Activated CD4-positive, CD25-positive, alpha-beta regulatory T cell (primary cell): ENCODE measurements at places on chromosomes 3 and 15.

DNA sequence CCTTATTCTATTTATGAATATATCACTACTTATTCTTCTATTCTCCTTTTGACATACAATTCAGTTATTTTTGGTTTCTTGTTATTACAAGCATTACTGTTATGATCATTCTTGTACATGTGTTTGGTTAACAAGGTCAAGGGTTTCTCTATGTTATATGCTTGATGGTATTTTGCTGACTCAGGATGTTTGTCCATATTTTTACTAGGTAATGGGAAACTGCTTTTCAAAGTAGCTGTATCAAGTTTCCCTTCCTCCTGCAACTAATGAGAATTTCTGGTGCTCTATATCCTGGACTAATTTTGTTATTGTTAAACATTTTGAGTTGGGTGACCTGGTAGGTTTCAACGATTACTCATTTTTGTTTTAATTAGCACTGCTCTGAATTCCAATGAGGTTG lies 841.0 kb downstream of the OTOL1 start:
- no peak for DNase-seq

DNA sequence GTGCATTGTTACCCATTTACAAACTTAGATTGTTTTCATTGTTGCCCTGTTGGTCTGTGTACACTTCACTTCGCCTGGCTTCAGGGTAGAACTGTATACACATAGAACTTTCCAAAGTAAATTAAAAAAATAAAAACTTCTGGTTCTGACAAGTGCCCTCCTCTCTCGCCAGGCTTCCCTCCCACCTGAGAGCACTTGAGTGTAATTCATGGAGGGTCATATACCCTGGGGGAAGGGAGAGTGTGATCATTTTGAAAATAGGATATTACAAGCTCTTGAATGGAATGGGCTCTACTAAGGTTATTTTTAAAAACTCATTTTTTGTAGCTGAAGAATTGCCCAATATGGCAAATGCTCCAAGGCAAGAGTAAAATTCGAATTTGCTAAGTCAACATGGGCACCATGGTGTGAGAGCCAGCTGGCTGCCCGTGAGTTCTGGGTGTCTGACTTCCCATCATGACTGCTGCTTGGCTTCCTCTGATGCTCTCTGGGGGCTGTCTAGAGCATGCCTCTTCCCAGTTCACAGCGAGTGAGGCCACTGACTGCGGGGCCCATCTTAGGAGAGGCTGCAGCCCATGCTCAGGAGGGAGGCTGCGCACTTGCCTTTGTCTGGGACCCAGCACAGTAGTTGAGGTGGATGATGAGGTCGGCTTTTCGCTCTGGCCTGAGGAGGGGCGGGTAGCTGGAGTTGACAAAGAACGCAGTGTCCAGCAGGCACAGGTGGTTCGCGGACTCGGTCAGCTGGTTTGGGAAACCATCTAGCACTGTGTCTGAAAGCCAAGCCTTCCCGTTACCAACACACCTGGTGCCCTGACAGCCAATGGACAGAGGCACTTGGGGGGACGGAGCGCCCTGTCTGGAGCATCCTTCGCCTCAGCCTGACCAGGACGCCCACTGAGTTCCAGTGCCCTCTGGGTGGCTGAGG lies 13.1 kb upstream of the EHD4 start:
- no peak for DNase-seq

DNA sequence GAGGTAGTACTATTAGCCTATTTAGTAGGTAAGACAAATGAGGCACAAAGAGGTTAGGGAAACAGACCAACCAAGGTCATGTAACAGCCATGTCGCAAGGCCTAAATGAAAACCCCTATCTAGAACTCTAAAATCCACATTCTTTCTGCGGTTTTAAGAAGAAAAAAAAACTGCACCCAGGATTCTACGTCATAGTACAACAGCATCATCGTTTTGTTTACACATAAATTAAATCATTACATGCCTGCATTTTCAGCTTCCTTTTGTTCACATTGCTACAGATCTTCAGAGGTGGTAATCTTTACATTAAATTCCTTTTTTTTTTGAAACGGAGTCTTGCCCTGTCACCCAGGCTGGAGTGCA lies 548 bp upstream of the PSMD6 start:
- no peak for DNase-seq

DNA sequence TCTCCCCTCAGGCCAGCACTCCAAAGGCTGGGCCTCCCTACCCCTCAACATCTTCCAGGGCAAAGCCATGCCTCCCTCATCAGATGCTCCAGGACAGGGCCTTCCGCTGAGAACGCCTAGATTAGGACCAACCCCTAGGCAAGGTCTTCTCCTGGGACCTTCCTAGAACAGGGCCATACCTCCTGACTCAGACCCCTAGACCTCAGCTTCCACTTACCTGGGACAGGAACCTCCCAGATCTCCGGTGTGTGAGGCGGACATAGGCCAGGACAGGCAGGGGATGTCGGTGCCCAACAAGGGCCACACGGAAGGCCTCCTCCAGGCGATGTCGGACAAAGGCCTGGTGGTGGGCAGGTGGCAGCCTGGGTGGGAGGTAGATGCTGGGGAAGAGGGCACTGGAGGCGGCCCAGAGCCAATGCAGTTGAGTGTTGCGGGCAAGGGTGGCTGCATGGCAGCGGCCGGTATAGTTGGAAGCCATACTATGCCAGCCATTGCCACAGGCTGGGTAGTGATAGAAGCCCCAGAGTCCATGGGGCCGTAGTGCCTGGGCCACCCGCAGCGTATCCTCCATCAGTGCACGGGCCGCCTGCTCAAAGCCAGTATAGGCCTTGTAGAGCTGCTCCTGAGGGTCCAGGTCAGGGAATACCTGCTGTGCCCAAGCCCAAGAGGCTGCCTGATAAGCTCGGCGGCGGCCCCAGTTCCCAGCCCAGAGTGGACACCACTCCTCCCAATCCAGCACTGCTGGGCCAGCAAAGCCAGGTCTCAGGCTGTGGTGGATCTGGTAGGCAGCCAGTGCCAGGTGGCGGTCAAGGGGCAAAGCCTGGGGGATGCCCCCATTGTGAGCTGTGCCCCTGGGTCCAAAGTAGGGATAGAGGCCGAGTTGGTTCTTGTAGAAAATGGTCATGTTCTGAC lies 2.5 kb upstream of the IFRD2 start:
- no peak for DNase-seq

- no peak for DNase-seq
Measured at GRCh38 chr3:187919544-187919943, 174.3 kb upstream of the BCL6 start.

DNA sequence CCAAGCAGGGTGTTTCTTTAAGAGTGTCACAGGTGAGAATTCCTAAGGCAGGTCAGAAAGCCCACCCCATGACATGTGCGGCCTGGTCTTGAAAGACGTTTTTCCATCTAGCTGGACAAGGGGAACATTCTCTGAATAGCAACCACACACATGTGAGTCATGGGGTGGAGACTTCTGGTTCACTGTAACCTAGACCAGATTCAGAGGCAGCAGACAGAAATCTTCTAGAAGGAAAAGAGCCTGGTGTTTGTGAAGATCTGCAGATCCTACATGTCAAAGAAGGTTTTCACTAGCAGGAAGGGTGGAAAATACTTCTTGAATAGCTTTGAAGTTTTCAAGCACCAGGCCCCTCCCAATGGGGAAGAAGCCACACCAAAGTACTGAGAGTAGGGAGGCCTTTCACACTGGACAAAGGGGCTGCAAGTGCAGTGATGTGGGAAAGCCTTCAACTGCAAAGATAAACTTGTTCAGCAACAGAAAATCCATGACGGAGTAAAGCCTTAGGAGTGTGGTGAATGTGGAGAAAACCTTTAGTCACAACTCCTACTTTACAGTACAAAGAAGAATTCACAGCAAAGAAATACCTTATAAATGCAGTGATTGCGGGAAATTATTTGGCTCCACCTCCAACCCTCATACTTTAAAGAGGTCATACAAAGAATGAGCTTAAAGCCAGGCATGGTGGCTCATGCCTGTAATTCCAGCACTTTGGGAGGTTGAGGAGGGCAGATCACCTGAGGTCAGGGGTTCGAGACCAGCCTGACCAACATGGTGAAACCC lies 17.6 kb downstream of the ADAM10 start:
- DNase-seq: no peak

DNA sequence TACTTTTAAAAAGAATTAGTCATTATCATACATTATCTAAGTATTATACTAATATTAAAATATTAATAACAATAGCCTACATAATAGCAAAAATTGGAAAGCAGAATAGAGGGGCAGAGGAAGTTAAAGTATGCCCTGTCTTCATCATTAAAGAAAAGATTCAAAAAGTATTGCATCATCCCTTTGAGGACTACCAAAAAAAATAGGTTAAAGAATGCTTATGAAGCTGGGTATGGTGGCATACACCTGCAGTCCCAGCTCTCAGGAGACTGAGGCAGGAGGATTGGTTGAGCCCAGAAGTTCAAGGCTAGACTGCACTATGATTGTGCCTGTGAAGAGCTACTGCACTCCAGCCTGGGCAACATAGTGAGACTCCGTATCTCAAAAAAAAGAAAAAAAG lies 207.7 kb downstream of the STT3B start:
- DNase-seq: no peak

GRCh38 chr3:16400106-16400931 lies 113.2 kb downstream of the RFTN1 start:
- no peak for DNase-seq

DNA sequence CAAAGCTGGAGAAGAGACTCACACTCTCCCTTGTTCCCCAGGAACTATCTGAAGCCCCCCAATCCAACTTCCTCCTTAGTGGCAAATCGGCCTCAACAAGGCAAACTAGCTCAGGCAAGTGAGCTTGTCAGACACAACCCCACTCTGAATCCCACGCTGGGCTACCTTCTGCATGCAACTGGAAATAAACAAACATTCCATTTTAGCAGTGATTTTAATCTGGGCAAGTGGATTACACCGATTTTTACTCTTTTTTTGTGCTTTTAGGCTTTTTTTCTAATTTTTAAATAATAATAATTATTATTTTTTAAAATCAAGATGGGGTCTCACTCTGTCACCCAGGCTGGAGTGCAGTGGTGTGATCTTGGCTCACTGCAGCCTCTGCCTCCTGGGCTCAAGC lies 2.9 kb upstream of the NOX5 start:
- no peak for DNase-seq

DNA sequence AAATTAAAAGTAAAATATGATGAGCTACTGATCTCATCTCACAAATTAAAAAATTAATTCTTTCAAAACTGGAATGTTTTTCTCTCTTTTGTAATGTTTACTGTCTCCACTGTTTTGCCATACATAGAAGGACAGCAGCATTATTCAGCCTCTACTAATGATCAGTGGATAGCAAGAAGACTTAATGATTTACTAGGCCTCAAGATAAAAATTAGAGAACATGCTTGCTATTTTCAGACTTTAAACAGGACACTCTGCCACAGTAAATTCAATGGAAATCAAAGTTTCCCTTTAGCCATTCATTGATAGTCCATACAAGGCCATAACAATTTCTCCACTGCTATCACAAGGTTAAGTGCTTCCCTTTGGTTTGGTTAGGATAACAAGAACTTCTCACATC lies 129.4 kb downstream of the TMCC1 start:
- DNase-seq: no peak

- DNase-seq: no peak
Measured at GRCh38 chr3:54670201-54671000, 257.5 kb downstream of the LRTM1 start.

DNA sequence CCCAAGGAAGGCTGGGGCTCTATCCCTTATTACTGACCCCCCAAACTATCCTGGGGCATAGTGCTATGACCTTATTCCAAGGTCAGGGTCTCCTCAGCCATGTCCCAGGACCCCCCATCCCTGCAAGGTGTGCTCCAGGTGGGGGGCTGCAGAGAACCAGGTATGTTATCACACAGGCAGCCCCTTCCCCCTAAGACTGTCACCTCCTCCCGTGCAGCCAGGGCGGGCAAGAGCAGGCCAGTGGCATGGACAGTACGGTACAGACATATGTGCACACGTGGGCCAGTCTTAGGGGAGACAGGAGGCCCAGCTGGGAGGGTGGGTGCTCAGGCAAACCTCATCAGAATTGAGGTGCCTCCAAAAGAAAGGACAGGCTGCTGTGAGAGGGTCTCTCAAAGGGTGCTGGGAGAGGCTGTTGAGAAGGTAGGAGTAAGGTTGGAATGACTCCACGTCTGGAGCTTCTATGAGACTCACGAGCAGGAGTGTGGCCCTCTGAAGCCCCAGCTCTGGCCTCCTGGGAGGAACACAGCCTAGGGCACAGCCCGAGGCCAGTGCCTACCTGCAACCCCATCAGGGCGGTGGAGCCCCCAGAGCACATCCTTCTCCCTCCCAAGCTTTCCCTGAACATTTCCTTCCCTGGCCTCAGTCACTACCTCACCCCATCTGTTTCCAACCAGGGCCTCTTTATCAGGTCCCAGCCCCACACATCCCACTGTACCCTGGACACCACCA lies 1.7 kb upstream of the COL7A1 start:
- DNase-seq: no peak

- no peak for DNase-seq
Measured at GRCh38 chr3:23099677-23100076, 103.5 kb upstream of the UBE2E2 start.

GRCh38 chr15:66403323-66403722 lies 16.6 kb downstream of the MAP2K1 start:
- no peak for DNase-seq

DNA sequence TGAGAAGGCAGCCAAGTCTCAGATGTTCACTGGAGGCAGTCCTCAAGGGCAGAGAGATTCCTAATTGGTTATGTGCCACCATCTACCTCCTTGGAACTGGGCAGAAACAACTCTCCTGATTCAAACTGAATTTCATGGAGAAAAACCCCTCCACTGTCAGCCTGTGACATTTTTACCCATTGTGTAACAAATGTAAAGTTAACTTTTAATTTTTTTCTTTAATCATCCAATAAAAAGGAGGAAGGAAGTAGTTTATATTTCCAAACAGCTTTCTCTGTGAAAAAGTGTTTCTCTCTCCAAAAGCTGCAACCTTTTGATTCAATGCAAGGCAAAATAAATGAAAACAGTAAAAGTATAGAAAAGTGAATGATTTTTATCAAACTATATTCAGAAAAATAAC lies 510 bp upstream of the COLQ start:
- no peak for DNase-seq

DNA sequence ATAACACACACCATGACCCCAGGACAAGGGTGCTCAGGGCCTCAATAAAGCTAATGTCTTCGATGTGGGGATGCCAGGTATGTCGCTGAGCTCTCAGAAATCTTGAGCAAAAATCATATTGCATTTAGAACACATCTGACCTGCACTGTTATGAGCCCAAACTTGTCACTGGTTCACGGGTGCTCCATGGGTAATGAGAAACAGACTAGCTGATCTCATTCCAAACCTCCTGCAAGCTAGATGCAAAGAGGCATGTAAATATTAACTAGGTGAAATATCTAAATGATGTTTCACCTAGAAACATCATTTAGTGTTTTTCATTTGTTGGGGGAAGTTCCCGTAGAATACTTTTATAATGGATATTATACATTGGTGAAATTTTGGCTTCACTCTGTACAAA lies 549.4 kb downstream of the OCA2 start:
- no peak for DNase-seq

- DNase-seq: no peak
Measured at GRCh38 chr3:186277268-186277909, 84.6 kb downstream of the DGKG start.

DNA sequence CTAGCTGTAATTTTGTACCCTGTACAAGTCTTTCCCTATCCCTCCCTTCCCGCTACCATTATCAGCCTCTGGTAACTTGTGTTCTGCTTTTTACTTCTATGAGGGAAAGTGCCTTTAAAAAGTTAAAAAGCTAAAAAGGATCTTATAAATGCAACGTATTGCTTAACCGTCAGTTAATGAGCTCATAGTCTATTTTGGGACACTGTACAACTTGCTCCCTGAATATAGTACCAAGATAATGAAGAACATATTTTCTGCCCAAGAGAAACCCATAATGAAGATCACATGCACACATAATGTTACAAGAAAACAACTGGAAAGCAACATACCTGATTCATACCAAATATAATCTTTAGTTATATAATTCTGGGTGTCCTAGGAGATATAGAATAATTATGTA lies 22.6 kb downstream of the ZIC1 start:
- DNase-seq: no peak
